NCI-H2081 (cell line): ENCODE measurements at places on chromosomes 1 and 21.

DNA sequence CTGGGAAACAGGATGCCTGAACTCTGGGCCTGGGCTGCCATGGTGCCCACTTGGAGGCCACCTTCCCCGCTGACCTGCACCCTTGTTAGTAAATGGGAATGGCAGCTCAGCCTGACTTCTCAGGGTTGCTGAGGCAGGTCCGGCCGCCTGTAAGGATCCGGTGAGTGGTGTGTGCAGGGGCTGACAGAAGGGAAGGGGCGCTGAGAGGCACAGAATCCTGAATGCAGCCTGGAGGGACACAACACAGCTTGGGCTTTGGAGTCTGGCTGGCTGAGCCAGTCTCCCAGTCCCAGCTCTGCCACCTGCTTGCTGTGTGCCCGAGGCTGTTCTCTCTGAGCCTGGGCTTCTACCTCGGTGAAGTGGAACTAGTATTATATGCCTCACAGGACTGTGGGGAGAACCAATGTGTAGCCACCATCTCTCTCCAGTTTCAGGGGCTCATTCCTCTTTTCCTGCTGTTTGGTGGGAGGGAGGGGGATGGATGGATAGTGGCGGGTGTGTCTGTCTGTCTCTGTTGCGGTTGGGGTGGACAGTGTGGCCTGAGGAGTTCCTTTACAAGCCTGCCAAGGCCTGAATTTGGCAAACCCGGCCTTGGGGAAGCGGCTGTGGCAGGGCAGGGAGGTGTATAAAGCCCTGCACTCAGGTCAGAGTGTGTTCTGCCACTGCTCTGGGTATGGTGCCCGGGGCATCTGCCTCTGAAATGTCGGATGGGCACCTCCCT lies 18.0 kb downstream of the ADORA1 start:
- no peak for DNase-seq

DNA sequence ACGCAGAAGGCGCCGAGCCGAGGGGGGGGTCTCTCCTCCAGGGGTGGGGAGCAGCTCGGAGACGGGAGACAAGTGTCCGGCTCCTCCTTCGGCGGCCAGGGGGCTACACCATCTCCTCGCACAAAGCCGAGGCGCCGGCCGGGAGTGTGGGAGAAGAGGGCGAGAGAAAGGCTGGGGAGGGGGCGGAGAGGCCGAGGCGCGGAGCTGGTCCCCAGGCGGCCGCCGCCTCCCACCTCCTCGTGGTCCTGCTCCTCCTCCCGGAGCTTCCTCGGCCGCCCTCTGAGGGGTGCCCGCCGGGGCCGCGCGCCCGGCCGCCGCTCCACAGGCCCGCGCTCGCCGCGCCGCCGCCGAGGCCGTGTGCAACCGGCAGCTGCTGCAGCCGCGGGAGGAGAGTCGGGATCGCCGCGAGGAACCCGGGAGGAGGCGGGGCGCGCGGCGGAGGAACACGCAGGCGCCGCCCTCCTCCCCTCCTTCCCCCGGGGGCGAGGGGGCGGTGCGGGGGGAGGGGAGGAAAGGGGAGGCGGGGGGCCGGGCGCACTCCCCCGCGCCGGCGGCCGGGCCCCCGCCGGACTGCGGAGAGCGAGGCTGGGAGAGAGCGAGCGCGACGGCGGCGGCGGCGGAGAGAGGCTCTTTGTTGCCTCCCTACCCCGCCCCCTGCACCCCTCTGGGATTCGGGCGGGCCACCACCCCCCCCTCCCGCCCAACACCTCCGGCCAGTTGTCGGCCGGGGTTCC lies at the start of gene ENAH:
Gene ENAH, minus strand, starts transcription at position 395 of the 734 bp plus-strand sequence. CDS start 433 bp downstream, outside the sequence.
- peak; percentile 92 for DNase-seq

GRCh38 chr1:210366767-210367166 lies 38.1 kb downstream of the HHAT start:
- DNase-seq, result no peak

- peak; percentile 81 for DNase-seq
Measured at GRCh38 chr1:51331206-51332100, 1.1 kb upstream of the TTC39A start.

DNA sequence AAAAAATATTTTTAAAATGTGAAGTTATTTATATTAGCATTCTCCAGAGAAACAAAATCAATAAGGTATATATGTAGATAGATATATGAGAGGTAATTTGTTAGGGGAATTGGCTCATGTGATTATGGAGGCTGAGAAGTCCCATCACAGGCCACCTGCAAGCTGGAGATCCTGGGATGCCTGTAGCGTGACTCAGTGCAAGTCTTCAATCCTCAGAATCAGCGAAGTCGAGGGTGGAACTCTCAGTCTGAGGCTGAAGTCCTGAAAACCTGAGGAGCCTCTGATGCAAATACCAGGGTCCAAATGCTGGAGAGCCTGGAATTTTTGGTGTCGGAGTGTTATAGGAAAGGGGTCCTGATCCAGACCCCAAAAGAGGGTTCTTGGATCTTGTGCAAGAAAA lies 658.5 kb downstream of the USP25 start:
- no peak for DNase-seq

GRCh38 chr21:45154511-45155508 lies 80.4 kb downstream of the ADARB1 start:
- DNase-seq, result no peak

DNA sequence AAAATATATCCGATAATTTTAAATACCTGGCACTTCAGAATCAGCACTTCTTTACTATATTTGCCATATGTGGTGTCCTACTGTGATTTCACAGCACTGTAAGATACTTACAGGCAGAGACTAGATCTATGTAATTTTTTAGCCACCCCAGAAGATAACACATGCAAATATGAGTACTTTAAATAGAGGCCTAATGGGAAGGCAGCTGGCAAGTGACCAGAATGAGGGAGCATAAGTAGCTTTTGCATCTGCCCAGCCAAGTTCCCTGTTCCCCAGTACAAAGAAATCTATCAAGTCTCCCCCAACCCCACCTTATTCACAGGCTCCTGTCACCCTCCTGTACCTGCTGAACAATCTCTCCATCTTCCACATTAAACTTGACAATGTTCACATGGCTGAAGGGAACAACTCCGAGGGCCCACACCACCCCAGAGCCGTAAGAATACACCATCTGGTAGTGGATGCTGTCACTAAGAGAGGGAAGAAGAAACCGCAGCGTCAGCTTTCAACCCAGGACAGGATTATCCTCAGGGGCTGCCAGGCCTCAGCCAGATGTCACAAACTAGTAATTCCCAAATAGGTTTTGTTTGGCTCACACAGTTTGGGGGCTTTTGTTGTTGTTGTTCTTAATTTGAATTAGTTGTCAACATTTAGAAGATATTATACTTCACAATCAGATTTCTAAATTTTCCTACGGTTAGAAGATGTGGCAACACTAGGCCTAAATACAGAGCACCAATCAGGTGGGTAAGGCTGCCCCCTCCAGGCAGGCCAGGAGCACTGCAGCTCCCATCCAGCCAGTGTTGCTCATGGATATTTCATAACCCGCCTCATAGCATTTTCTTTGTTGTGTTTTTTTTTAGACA lies 10.4 kb downstream of the EMC1 start:
- peak; percentile 27 for DNase-seq

DNA sequence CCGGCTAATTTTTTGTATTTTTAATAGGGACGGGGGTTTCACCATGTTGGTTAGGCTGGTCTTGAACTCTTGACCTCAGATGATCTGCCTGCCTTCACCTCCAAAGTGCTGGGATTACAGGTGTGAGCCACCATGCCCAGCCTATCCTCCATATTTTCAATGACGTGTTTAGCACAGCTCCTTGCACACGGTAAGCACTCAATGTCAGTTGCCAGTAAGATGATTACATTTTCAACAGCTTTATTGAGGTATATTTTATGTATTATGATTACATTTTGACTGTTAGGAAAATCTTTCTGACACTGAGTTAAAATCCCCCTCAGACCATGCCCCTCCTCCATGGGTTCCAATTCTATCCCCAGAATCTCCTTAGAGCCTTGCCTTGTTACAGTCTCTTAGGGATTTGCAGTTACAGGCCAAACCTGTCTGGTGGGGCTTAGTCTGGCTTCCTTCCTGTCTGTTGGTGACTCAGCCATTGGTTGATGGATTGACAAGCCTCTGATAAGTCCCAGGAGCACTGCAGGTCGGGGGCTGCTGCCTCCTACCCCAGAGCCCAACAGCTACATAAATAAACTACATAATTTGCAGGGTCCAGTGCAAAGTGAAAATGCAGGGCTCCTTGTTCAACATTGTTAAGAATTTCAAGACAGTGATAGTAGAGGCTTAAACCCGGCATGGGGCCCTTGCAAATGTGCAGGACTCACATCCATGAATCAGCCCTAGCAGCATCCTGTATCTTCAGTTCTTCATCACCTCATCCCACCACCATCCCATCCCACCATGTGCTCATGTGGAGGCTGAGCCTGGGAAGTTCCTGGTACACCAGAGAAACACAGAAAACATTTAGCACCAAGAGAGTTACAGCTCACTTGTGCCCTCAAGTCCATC lies 23.4 kb downstream of the COA7 start:
- no peak for DNase-seq

DNA sequence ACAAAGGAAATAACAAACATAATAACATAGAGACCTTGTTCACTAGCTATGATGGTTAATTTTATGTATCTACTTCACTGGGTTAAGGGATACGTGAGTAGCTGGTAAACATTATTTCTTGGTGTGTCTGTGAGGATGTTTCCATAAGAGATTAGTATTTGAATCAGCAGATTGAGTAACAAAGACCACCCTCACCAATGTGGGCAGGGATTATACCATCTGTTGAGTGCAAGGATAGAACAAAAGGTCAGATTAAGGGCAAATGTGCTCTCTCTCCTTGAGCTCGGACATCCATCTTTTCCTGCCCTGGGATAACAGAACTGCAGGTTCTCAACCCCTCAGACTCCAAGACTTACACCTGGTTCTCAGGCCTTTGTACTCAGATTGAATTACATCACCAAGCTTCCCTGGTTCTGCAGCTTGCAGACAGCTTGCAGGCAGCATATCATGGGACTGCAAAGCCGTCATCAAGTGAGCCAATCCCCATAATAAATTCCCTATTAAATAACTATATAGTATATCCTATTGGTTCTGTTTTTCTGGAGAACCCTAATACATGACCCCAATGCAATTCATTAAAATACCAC lies 9.2 kb downstream of the SPATA6 start:
- no peak for DNase-seq

GRCh38 chr1:10941891-10942541 lies 70.4 kb upstream of the TARDBP start:
- DNase-seq, result peak; percentile 40

- DNase-seq, result peak; percentile 69
Measured at GRCh38 chr1:24319312-24319863, at the start of gene GRHL3. GRHL3 (plus strand) TSS chr1:24319357; CDS start chr1:24319552, 195 bp downstream.
